ENCODE measurements at places on chromosomes 4 and X.

DNA sequence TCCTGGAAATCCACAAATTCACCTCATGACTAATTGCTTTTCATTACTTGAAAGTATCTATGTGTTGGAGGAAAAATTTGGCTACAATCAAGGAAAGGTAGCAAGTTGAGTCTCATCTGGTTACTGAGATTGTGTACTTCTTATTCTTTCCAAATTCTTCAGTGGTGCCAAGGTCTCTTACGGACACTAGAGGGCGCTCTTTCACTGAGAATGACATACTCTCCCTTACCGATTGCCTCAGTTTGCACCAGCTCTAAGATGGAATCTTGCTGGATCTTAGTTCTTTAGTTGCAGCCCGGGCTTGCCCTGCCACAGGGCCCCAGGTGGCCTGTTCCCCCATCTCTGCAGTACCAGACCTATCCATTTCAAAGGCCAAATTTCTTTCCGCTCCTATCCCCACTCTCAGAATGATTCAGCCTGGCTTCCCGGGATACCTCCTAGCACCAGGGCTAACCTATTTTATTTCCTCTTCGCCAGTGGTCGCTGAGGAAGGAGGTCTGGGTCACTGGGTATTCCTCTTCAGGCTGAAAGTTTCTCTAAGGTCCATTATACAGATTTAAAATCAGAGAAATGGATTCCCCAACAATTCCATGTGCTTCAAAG, 24.6 kb upstream of the GPR50 start:
- peak; percentile 21 for DNase-seq

- no peak for DNase-seq
Measured at GRCh38 chrX:97609938-97610337, 726.2 kb downstream of the RPA4 start.

DNA sequence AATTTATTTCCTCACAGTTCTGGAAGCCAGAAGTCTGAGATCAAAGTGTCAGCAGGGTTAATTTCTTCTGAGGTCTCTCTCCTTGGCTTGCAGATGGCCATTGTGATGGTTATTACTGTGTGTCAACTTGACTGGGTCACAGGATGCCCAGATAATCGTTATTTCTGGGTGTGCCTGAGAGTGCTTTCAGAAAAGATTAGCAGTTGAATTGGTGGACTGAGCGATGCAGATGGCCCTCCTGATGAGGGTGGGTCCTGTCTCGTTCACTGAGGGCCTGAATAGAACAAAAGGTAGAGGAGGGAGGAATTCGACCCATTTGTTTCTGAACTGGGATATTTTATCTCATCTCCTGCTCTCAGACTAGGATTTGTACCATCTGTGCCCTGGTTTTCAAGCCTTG, 15.7 kb downstream of the SMIM43 start:
- DNase-seq: no peak

DNA sequence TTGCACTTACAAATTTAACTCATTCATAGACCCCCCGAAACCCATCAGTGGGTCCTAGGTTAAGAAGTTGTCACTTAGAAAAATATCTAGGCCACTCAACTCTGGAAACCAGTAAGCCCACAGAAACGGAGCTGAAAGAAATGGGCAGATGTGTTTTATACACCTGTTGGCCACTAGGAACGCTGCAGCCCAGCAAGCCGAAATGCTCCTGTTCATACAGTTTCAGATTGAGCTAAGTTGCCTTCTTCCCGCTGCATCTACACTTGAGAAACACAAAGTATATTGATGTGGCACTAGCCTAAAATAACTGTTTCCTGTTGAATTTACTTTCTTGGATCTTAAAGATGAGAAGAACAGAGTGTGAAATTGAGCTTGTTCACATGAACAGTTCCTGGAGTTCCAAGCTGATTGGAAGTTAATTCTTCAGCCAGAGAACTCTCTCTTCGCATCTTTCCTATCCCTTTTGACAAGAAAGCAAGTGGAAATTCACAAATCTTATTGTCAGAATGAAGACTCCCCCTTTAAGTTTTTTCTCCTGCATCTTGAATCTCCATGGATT, 174.1 kb downstream of the RBMX2 start:
- DNase-seq: peak; percentile 4

DNA sequence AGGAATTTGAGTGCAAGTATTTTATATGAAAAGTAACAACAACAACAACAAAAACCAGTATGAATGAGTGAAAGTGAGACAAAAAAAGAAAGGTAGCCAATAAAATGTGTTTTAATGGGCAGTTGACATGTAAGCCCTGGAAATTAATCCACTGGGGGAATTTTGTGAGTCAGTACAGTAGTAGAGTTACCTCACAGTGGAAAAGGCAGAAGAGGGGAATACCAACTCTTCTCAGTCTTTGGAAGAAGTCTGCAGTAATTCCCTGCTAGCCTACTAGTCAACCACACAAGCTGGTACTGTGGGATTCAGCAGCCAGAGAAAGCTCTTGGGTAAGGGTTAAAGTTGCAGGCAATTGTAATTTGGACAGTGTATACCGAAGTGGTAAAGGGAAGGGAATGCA, 76.3 kb upstream of the IL15 start:
- DNase-seq: no peak

GRCh38 chr4:83109480-83110222, 4.9 kb downstream of the PLAC8 start:
- no peak for DNase-seq

GRCh38 chrX:71315917-71316316, 14.4 kb downstream of the ITGB1BP2 start:
- peak; percentile 62 for DNase-seq

DNA sequence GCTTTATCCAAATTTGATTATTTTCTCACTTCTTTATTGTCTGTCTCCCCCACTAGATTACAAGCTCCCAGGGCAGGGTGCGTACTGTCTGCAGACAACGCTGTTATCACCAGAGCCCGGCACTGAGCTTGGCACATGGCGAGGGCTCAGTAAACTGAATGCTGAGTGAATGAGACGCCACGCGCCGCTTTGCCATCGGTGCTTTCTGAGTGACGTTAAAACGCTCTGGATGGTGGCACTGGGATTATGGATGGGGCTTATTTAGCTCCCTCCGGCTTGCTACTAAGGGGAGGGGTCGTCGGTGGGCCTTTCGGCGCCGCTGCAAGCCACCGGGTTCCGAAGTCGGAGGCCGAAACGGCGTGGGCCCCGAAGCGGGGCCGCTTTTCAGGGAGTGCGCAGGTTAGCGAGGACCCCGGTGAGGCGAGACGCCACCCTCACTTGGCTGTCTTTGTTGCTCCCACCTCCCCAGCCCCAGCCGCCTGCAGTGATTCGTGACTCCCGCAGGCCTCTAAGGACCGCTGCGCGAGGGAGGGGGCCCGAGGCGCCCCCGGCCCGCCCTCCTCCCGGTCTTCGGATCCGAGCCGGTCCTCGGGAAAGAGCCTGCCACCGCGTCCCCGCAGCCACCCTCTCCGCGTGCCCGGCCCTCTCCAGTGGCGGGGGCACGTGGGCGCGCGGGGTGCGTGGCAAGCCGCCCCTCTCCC, 569 bp upstream of the FHL1 start:
- no peak for DNase-seq

DNA sequence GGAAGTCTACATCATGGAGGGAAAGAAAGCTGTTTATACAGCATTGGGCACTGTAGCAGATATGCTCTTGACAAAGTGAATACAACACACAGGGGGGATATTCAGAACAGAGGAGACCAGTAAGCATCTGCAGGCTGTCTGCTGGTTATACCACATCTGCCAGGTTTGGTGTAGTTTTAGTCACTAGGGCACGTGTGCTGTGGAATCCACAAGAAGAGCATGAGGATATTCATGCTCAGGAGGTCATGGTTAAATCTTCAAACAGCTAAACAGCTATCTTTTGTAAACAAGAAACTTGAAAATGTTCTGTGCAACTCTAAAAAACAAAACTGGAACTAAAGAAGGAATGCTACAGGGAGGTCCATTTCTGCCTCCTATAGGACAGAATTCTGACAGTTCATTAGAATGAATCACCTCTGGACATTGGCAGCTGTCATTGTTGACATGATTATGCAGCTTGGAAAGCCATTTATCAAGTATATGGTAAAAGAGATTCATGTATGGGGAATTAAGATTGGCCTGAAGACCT, 175.8 kb downstream of the RCHY1 start:
- no peak for DNase-seq

- no peak for DNase-seq
Measured at GRCh38 chrX:77528034-77528433, 80.8 kb downstream of the FGF16 start.

DNA sequence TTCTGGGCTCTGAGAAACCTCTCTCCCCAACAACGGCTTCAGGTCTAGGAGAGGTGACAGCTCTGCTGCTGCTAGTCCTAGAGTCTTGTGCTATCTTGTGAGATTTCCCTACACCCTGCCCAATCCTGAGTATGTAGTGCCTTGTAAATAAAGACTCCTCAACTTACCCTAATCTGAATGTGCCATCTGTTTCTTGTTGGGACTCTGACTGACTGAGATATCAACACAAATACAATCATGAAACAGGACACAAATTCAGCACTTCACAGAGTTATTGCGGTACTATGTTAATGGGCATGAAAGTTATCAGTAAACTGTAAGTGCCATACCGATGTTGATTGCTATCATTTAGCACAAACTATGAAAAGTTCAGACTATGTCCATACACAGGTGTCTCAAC, 529.0 kb upstream of the FTHL17 start:
- no peak for DNase-seq

GRCh38 chrX:39905538-39905891, 192.2 kb downstream of the BCOR start:
- DNase-seq: no peak

DNA sequence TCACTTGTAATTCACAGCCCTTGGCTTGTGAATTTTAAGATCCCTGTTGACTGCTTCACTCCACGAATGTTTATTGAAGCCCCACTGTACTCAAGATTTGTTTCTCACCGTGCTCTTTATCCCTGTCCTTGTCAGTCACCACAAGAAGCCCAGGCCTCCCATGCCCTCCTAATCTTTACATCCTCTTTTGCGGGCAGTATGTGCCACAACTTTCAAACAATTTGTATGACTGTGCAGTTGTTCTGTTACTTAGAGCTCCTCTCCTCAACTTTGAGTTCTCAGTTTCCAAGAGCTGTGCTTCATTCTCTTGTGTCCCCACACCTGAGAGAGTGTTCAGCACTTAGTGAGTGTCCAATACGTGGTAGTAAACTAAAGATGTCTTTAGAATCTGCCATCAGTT, 467.7 kb downstream of the NKX6-1 start:
- no peak for DNase-seq

- DNase-seq: no peak
Measured at GRCh38 chr4:15198070-15198727, 195.9 kb downstream of the CPEB2 start.

DNA sequence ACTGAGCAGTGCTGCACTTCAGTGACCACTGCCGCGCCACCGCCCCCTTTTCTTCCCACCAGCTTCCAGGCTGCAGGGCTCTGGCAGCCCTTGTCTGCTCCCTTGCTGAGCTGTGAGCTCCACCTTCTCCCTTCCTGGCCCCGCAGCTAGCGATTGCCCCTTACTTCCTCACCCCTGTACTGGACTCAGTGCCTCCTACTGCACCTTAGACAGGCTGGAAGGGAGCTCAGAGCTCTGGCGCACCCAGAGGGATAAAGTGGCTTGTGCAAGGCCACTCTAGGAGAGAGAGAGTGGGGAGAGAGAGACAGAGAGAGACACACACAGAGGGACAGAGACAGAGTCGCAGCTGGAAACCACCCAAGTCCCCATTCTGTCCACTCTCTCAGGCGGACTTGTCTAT, 6.0 kb downstream of the RASL11B start:
- DNase-seq: no peak

DNA sequence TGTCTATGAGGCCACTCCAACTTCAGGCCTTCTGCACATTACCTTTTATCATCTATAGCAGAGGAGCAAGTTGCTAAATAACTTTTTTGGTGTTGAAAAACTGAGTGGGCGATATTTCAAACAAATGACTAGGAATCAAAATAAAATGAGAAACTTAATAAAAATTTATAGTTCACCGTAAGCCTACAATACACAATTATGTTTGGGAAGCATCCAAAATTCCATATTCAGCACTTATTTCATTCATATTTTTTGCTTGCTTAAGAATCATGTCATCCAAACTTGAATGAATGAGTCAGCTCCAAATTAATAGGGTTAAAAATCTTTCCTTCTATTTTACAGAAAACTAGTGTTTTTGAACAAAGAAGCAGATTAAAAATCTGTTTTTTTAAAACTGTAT, 119.1 kb downstream of the SH3RF1 start:
- peak; percentile 28 for DNase-seq

DNA sequence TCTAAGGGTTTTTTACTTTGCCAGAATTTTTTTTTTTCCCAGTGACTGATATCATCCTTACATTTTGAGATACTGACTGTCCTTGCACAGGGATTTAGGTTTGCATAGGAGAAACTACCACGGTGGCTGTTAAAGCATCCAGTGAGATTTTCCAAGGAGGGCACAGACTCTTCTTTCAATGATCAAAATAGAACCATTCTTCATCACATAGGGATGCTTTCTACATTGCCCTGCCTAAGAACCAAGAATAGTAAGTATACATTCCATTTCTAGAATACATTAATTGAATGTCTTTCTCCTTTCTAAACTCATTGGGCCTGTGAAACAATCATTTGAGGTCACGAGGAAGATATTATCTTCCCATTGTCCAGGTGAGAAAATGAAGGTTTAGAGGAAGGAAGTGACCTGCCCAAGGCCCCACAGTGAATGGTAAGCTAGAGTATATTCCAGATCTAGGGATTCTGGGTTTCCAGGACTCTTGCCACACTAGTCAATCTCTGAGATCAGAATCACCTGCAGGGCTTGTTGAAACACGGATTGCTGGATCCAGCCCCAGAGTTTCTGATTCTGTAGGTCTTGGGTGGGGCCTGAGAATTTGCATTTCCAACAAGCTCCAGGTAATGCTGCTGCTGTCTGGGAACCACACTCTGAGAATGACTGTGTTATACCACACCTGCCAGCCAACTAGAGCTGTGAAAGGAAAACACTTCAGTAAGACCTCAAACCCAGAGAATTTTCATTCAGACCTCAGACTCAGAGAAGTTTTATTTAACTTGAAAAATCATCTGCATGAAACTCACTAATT, 17.7 kb upstream of the TMEM154 start:
- DNase-seq: no peak

GRCh38 chr4:156594624-156595023, 377.0 kb downstream of the PDGFC start:
- DNase-seq: no peak

- DNase-seq: no peak
Measured at GRCh38 chrX:141314441-141314840, 72.1 kb upstream of the SPANXC start.

GRCh38 chrX:28582511-28582910, 4.7 kb upstream of the IL1RAPL1 start:
- no peak for DNase-seq

DNA sequence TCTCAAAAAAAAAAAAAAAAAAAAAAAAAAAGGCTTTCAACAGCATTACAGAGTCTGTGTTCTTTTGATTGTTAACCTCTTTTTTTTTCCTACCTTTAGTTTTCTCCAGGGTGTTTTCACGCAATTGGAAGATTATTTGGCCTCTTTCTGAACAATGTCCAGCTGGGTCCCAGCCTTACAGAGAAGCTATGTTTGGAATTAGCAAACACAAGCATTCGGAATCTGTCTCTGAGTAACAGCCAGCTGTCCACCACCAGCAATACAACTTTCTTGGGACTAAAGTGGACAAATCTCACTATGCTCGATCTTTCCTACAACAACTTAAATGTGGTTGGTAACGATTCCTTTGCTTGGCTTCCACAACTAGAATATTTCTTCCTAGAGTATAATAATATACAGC, 13.3 kb downstream of the TLR3 start:
- no peak for DNase-seq

Data from AG09309 (cell line).